ENCODE measurements at places on chromosomes 6 and 20.
A peak's percentile ranks its signal among the peaks of the same experiment; 100 is the strongest.

- ATAC-seq, result no peak
These were observed at the start of gene TREM1 for GRCh38 chr6:41286544-41287346. Gene TREM1 (minus strand): TSS chr6:41286682. CDS start chr6:41286655, 27 bp downstream.

- no peak for ATAC-seq
These were observed 16.0 kb downstream of the HLA-DPA1 start for GRCh38 chr6:33057222-33058150.

DNA sequence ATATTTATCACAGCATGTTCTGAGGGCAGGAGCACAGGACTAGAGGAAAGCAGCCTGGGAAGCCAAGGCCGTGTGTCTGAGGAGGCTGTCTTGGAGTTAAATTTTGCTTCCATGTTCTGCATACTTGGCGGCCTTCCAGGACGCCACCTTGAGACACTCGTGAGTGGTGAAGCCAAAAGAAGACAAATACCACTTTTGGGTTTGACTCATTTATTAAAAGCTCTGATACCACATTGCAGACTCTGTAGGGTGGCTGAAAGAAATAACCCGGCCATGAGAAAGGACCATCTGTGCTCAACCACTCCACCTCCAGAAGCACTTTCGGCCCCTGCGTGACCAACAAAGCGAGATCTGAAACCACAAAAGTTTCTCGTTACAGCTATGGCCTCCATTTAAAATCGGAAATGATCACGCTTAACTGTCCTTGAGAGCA is 120.0 kb downstream of the TMEM242 start:
- no peak for ATAC-seq

- ATAC-seq, result no peak
These were observed 100.9 kb downstream of the RNF144B start for GRCh38 chr6:18488004-18488403.

- no peak for ATAC-seq
These were observed 7.4 kb upstream of the TFAP2C start for GRCh38 chr20:56621730-56622129.

GRCh38 chr20:9149796-9150195 is 80.9 kb downstream of the PLCB4 start:
- no peak for ATAC-seq

DNA sequence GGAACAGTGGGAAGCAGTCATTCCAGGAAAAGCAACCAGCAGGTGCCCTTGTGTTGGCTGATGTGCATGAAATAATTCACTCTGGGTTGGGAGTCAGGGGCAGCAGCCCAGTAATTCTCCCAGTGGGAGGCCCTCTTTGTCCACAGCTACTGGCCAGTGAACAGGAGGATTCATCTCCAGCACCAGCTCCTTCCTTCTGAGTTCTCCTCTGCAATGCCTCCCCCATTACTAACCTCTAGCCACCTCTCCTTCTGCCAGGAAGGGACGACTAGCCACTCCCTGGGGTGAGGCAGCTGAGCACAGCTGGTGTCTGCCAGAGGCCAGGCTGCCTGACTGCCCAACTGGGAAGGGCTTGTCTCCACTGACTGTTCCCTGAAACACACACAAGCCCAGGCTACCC is 12.5 kb upstream of the R3HDML start:
- no peak for ATAC-seq

DNA sequence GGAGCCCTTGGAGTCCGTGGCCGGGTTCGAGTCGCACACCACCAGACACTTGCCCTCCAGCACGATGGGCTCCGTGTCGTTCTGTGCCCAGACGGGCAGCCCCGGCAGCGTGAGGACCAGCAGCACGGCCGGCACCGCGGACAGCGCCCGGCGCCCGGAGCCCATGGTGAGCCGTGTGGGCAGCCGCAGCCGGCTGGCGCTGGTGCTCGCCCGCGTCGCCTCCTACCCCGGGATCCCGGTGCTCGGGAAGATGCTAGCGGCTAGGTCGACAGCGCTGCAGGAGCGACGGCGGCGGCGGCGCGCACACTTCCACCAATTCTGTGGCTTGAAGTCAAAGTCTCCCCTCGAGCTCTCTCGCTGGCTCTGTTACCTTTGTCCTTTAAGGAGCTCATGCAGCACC is 1.3 kb downstream of the CBLN4 start:
- ATAC-seq, result no peak

DNA sequence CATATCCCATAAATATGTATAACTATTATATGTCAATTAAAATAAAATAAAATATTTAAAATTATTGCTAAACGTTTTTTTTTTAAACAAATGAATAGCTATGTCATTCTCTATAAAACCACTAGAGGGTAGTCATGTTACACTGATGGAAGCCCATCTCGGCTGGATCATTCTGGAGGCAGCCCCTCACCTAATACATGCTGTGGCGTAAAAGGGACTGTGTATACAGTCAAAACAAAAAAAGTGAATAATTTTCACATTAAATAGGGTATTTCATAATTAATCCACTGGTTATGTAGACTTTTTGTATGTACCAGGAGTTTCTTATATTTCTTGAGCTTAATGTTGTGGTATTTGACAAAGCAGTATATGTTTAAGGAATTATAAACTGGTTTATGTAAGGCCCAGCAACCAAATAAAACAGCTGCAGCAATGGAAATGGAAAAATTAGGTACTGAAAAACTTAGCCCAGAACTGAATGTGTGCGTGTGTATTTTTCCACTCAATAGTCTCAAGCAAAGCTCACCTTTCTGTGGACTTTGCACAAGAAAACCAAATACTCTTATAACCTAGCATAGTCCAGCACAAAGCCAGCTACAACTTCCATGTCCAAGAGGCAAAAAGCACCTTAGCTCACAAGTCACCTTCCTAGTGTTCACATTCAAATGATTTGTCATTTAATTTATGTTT is 81.7 kb downstream of the COL9A1 start:
- ATAC-seq, result no peak

DNA sequence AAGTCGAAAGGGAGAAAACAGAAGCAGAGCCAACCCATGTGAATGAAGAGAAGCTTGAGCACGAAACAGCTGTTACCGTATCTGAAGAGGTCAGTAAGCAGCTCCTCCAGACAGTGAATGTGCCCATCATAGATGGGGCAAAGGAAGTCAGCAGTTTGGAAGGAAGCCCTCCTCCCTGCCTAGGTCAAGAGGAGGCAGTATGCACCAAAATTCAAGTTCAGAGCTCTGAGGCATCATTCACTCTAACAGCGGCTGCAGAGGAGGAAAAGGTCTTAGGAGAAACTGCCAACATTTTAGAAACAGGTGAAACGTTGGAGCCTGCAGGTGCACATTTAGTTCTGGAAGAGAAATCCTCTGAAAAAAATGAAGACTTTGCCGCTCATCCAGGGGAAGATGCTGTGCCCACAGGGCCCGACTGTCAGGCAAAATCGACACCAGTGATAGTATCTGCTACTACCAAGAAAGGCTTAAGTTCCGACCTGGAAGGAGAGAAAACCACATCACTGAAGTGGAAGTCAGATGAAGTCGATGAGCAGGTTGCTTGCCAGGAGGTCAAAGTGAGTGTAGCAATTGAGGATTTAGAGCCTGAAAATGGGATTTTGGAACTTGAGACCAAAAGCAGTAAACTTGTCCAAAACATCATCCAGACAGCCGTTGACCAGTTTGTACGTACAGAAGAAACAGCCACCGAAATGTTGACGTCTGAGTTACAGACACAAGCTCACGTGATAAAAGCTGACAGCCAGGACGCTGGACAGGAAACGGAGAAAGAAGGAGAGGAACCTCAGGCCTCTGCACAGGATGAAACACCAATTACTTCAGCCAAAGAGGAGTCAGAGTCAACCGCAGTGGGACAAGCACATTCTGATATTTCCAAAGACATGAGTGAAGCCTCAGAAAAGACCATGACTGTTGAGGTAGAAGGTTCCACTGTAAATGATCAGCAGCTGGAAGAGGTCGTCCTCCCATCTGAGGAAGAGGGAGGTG is 38.7 kb downstream of the ZBTB2 start:
- ATAC-seq, result no peak

DNA sequence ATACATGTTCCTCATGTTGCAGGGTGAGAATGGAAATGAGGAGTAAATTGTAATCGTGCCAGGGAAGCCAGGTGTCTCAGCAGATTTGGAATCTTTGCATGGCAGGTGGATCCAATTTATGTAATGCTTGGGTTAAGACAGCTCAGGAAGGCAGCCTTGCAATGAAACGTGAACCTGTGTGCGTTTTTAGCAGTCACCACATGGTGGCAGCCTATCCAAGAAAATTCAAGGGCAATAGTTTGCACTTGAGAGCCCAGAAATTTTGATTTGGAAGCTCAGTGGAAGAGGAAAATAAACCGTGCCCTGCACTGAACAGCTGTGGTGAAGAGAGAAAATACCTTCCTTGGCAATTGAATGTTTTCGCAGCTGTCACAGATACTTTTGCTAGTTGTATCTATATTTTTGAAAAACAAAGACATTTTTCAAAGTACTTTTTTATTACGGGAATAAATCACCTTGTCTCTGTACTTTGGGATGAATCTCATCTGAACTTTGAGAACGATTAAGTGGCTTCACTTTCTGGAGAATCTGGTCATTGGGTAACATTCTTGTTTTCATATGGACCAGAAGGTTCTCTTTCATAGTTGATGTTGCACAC is 26.5 kb downstream of the MTHFD1L start:
- no peak for ATAC-seq

GRCh38 chr6:108557494-108558371 is 3.0 kb upstream of the FOXO3 start:
- peak; percentile 41 for ATAC-seq

GRCh38 chr20:45087097-45087790 is 13.7 kb downstream of the KCNS1 start:
- ATAC-seq, result no peak

DNA sequence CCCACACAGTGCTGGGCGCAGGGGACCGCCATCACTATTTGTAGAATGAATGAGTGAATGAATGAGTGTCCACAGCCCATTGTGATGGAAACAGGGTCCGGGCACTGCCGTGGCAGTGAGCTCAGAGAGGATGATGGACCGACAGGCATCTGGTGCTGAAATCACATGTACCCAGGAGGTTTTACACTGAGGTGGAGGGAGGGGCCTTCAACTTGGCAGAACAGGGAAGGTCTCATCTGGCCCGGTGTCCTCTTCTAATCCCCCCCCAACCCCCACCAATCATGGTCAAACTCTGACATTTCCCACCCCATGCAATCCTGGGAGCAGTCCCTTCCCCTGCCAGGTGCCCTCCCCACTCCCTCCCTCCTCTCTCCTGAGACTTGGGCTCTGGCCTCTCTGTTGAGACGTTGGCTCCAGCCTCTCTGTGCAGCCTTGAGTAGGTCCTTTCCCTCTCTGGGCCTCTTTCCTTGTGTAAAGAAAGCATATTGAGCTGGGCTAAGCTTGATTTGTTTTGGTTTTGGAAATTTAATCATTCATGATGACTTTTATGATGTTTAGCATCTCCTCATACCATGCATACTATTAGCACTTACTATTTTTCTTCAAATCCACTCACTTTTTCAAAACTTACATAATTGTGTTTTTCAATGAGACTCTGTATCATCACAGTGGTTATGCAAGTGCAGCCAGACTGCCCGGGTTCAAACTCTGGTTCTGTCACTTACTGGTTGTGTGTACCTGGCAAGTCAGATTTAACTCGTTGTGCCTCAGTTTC is 10.8 kb downstream of the KIAA1755 start:
- no peak for ATAC-seq

DNA sequence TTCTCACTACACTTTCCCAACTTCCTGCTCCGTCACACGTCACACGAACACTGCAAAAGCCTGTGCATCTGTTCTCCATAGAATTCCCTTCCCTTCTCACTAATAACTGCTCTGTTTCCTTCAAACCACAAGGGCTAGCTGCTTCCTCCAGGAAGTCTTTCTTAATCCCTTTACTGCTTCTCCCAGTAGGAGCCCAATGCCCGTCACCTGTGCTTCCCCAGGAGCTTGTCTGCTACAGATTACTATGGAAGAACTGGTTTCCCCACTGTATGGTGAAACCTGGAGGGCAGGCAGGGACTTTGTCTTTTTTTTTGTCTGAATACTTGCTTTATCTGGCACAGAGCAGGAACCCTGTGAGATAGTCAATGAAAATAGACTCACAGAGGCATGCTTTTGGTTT is 444.7 kb upstream of the MAP3K7 start:
- ATAC-seq, result no peak

- ATAC-seq, result peak; percentile 35
These were observed 39.7 kb downstream of the TAF4 start for GRCh38 chr20:62025832-62026563.

- ATAC-seq, result no peak
These were observed 33.1 kb downstream of the E2F3 start for GRCh38 chr6:20434766-20435165.

DNA sequence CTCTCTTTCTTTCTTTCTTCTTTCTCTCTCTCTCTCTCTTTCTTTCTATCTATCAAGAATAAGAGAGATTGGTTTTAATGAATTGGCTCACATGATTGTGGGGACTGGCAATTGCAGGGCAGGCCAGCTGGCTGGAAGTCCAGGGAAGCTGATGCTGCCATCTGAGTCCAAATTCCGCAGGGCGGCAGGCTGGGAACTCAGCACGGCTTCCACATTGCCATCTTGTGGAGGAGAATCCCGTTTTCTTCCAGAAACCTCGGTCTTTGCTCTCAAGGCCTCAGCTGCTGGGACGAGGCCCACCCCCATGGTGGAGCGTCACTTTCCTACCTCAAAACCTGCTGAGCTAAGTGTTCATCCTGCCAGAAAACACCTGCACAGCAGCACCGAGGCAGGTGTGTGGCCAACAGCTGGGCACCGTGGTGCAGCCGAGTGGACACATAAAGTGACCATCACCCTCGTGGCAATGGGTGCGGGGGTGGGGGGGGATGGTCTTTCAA is 58.8 kb upstream of the SLCO4A1 start:
- ATAC-seq, result no peak

DNA sequence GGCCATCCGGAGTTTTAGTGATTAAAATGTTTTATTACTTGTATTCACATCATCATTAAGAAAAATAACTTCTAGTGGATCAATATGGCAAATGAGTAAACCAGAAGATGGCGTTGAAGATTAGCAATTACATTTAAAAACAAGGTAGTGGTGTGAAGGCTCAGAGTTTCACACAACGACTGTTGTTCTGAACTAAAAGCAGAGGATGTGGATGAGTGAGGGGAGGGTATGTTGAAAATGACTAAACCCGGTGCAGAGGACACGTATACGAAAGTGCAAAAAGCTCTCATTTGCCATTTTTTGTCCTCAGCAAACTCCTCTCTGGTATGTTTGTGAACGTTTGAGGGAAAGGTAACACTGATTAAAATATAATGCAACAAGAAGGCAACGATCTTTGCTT is 1.9 kb upstream of the IRF4 start:
- peak; percentile 69 for ATAC-seq

DNA sequence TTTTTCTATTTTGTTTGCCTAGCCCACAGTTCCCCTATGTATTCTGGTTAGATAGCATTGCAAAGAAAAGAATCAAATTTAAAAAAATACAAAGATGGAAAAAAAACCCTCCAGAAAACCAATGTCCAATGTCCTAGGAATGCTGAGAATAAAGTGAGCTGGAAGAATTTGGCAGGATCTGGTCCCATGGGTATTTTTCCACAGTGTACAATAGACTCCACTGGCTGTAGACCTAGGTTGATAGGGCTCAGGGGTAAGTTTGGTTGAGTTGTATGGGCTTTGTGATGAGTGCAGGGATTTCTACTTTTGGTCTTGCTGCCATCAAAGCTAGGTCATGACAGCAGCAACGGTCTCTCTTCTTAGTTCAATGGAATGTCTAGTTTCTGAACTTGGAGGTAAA is 41.5 kb downstream of the SLC22A2 start:
- ATAC-seq, result no peak

- ATAC-seq, result no peak
These were observed 26.9 kb downstream of the CFAP61 start for GRCh38 chr20:20079102-20079784.
